Stimulated activated CD4-positive, alpha-beta T cell treated with anti-CD3 and anti-CD28 coated beads, Interleukin-1b, Interleukin-23, amount 100 ng/mL, for 1 hour (primary cell): ENCODE measurements at places on chromosomes 2 and 18.

DNA sequence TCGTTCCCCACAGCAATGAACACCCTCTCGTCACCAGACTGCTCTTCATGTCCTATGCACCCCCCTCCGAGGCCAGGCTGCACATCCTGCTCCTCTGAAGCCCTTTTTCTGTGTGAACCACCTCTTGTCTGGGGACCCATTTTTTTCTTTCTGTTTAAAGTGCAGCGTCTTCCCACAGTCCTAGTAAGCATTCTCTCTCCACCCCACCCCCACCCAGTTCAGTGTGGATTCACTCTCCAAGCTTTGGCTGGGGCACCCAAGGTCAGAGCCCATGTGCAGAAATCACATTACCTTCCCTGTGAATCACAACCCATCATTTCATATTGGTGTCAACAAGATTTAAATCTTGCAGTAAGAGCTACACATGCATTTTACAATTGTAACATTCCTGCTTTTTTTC lies 26.4 kb upstream of the PKDCC start:
- no peak for DNase-seq

GRCh38 chr2:18467749-18468360 lies 92.6 kb downstream of the RDH14 start:
- no peak for DNase-seq

GRCh38 chr2:237615631-237616249 lies 11.6 kb upstream of the LRRFIP1 start:
- no peak for DNase-seq

GRCh38 chr2:168255103-168255502 lies 7.7 kb upstream of the STK39 start:
- no peak for DNase-seq

DNA sequence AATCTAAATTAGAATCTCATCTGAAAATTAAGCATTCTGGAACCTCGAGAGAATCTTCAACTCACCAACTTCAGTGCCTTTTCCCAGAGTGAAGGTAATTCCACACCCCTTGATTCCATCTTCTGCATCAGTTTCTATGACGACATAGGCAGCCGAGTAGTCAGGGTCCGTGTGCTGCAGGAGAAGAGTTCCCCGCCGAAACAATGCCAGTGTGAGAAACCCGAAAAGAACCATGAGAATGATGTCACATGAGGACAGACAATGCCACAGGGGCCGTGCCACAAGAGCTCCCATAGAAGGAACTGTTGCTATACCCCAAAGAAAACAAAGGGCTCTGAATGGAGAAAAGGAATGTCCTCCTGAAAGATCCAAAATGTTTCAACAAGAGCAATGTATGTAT lies 6.0 kb downstream of the ENOSF1 start:
- DNase-seq = no peak

DNA sequence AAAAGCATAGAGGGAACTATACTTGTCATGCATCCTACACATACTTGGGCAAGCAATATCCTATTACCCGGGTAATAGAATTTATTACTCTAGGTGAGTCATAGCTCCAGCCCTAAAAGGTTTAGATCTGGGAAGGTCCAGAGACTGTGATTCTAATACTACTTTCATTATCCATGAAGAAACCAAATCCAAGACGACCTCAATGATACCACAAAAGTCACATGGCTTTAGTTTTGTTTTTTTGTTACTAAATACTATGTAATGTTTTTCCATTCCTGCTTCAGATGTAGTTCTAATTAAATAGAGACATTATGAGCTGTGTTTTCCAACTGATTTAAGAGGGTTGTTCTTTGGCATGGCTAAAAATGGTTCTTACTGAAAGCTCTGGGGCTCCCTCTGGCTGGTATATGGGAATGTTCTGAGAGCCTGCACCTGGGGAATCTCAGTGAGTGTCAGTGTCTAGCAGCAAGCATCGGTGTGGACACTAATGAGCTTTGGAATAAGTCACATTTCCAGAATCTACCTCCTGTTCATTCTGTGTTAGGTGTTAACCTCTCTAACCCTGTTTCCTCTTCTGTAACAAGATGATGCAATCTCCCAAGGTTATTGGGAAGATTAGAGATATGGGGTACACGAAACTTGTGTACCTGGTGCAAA lies 20.5 kb upstream of the IL1RL2 start:
- DNase-seq = no peak

DNA sequence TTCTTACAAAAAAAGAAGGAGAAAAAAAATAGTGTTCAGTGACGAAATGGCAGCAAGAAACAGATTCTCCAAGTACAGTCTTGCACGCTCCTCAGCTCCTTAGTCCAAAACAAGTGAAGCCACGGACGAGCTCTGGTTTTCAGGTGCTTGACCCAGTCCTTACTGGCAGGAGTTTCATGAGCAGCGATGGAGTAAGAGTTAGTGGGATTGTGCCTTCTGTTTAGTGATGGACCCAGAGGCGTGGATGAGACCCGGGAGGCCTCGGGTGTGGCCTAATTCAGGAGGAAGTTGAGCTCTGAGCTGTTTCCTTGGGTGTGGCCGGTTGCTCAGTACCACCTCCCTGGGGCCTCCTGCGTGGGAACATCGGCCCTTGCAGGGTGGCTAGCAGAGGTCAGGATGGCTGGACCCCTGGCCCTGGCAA lies 52.0 kb downstream of the KIF5C start:
- DNase-seq = no peak

- no peak for DNase-seq
Measured at GRCh38 chr2:70921031-70921430, 14.7 kb upstream of the ATP6V1B1 start.

- no peak for DNase-seq
Measured at GRCh38 chr2:196274387-196274809, 103.0 kb upstream of the STK17B start.
